Activated gamma-delta T cell (primary cell): ENCODE measurements at places on chromosomes 16 and 17.

GRCh38 chr17:42518755-42519545 lies 17.1 kb upstream of the NAGLU start:
- no peak for DNase-seq

DNA sequence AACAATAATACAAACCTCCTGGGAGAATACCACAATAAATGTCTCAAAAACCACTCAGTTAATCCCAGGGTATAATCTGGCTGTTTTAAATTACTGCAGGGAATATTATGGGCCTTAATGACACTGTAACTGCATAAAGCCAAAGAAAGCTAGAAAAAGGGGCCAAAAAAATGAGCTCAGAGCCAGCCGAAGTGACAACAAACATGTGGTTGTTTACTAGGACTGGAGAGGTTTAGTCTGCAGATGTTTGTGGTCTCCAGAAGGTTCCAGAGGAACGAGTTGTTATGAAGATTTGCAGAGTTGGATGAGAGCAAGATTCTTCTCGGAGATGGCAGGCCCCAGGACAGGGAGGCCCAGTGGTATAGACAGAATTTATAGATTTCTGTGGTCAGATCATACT lies 97.1 kb upstream of the AKTIP start:
- DNase-seq, result no peak

- no peak for DNase-seq
Measured at GRCh38 chr17:6249732-6250131, 179.6 kb downstream of the WSCD1 start.

DNA sequence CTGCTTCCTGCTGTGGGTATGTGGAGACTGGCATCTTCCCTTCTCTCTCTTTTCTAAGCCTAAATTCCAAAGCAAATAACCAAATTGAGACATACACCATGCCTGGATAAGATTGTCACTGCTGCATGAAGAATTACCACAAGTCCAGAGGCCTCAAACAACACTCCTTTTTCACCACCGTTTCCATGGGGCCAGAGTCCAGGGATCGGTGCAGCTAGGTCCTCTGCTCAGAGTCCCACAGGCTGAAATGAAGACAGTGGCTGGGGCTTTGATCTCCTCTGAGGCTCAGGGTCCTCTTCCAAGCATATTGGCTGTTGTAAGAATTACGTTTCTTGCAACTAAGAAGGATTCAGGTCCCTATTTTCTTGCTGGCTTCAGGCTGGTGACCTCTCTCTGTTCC lies 130.4 kb downstream of the SLC39A11 start:
- no peak for DNase-seq

DNA sequence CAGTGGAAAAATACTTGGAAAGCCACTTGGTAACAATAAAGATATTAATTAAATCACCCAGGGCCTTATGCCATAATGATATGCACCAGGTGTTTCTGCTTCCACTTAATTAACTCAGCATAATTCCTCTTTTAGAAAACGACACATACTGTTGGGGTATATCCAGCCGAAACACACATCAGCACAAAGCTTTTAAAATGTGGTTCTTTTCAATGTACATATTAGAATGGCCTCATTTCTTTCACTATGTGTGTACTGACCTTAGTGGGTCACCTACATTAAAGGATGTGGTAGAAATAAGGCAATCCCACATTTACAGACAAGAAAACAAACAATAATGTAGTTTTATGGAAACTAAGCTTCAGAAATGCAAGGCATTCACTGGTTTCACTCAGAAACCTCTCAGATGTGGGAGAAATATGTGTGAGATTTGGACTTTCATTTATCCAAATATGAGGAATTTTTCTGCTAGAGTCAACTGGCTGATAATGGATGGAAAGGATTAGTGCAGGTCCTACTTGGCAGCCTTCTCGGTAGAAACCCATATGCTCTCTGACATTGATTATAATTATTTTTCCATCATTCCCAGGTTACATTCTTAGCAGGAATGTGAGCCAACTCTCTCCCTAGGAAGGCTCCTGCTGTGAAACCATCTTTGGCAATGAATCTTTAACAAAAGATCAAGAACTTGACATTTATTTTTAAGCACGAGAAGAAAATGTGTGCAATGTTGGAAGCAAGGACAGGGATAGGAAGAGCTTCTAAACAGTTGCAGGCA lies 66.7 kb upstream of the DHX40 start:
- no peak for DNase-seq

- DNase-seq, result no peak
Measured at GRCh38 chr16:48833461-48833860, 223.5 kb upstream of the N4BP1 start.

- DNase-seq, result no peak
Measured at GRCh38 chr17:56884483-56885311, 29.2 kb downstream of the TRIM25 start.

DNA sequence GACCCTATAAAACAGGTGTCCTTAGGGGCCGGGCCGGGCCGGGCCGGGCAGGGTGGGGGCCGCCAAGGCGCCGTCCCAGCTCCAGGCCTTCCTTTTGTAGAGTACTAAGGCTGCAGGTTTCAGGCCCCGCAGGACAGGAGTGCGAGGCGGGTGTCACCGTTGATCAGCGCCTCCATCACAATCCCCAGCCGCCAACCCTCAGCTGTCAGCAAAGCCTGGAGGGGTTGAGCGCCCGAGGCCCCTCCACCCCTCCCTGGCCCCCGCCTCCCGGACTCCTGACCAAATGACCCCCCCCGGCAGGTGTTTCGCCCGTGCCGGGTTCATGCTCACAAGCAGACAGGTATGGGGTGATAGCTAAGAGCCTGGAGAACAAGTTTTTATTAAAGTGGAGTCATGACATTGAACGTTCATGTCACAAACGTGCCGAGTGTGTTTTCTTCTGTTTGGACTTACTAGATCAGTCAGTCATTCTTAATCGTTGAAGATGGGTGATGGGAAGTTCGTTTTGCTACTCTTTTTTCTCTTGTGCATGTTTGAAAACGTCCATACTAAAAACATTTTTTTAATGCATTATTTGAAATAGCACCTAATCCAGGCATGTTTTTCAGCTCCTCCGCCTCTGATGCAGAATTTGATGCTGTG lies 534 bp downstream of the ARL2BP start:
- no peak for DNase-seq

- no peak for DNase-seq
Measured at GRCh38 chr17:38591759-38592241, 14.0 kb downstream of the SRCIN1 start.

DNA sequence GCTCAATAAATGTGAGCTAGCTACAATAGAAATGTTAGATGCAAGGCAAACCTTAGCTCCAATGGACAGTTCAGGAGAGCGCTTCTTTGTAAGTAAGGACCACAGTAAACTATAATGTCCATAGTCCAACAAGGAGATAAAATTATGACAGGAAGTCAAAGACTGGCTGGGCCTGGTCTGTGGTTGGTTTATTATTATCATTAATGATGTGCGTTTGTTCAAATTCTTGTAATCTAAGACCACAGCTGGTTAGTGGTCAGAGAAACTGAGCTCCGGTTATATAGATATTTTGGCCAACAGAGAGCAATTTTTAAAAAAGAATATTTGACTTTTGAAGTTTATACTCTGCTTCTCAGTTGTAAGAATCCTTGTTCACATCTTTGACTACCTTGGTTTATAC lies 4.7 kb upstream of the CMTM2 start:
- no peak for DNase-seq

GRCh38 chr17:57499648-57500049 lies 243.3 kb downstream of the MSI2 start:
- no peak for DNase-seq

DNA sequence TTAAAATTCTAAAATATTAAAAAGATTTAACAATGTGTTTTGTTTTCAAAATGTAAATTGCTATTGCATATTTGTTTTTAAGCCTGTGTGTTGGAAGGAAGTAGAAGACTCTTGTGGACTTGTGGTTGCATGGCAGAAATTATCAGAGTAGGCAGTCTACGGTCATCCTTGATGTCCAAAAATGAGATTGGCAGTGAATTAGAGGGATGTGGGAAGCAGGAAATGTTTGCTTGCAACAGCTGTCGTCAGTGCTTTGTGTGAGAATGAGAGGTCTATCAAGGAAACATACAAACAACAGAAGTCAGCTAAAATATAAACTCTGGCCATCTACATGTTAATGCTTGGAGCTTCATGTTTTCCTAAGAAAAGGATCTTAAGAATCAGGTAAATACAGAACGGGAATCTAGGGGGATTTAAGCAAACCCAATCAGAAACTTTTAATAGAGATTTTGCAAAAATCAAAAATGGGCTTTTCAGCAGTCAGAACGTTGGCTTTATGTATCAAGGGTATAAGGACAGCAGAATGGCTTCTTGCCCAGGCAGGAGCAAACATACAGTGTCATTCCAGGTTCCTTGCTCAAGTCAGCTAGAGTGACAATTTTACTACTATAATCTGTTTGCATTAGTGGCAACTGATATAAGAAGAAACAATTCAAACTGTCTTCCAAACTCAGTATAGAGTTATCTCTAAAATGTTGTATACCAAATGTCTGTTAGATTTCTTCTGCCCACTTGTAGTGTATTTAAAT lies 196.7 kb downstream of the CYB561 start:
- DNase-seq, result no peak

DNA sequence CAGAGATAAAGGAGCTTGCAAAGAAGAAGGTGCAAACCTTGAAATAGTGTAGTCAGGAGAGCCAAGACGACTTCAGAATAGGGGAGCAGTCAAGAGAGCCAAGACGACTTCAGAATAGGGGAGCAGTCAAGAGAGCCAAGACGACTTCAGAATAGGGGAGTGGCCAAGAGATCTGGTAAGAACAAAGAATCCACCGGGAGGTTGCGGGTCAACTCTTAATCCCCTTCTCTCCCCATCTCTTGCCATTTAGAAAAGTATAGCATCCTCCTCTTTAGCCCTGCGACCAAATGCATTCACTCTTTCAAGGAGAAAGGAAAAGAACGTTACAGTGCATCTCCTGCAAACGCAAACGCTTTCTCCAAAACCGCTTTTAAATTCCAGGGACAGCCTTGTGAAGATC lies 713 bp downstream of the KNOP1 start:
- no peak for DNase-seq

DNA sequence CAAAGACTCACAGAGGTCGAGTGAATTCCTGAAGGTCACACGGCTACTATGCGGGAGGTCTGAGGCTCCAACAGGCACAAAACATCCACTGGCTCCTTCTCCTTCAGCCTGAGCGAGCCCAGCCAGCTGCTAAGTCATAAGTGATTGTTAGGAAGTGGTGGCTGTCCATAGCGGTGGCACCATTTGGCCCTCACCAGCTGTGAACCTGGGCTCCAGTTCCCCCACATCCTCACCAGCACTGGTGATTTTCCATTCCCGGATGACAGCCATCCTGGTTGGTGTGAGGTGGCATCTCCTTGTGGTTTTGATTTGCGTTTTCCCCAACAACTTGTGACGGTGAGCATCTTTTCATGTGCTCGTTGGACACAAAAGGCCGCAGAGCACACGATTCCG lies 302.8 kb downstream of the FOXL1 start:
- no peak for DNase-seq

- no peak for DNase-seq
Measured at GRCh38 chr17:56599566-56599965, 6.1 kb downstream of the NOG start.

- no peak for DNase-seq
Measured at GRCh38 chr17:16916557-16916920, 55.4 kb downstream of the TNFRSF13B start.

GRCh38 chr17:17911001-17911613 lies 61.1 kb downstream of the TOM1L2 start:
- no peak for DNase-seq

DNA sequence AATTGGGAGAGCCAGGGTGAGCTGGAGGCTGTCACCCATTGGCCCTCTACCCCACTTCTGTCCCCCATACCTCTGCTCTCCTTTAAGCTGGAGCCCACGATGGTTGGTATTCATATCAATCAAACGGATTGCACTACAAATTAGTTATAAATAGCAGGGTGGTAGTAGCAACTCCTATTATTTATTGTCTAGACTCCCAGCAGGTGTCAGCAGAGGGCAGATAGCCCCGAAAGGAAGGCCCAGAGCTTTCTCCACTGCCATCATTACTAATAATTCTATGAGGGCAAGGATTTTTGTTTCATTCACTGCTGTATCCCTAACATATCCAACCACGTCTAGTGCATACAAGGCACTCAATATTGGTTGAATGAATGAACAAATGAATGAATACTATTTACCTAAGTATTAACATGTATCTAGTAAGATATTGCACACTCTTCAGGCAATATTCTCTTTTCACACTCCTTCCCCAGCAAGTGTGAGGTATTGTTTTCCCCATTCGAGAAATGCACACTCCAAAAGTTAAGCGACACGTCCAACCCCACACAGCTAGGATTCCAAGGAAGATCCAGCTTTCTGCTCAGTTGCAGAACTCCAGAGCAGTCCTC lies 6.3 kb downstream of the C17orf50 start:
- DNase-seq, result no peak

DNA sequence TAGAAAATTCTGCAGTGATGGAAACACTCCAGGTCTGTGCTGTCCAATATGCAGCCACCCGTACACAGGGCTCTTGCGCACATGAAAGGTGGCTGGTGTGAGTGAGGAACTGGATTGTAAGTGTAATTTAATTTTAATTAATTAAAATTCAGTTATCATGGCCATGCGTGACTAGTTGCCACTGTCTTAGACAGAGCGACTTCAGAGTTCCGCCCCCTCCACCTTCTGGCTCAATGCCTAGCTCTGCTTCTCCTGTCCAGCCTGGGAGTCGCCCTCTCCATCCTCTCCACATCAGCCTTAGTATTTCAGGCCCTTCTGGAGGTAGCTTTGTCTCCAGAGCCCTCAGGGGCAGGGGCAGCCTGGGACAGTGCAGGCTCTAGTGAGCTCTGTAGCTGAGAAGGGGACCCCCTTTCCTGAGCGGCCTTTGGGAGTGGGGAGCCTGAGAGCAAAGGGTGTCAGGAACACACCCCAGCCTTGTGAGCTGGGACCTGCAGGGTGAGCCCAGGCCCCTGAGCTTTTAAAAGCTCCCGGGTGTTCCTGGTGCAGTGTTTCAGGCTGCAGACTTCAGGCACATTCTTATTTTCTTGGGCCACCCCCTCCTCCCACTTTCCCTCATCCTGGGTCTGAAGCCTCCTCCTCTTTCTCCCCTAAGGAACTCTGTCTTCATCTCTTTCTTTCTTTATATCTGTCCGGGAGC lies 99.4 kb downstream of the IRF8 start:
- DNase-seq, result no peak

- no peak for DNase-seq
Measured at GRCh38 chr17:72110231-72110941, 10.4 kb upstream of the SOX9 start.

- peak; percentile 75 for DNase-seq
Measured at GRCh38 chr17:38559051-38559879, 46.5 kb downstream of the SRCIN1 start.
